ENCODE measurements at places on chromosomes 3 and 15. TPM values are rescaled to one million over a fixed set of nuclear protein-coding genes. Genes with fewer than 3 reads are reported as not detected.

Gene C15orf40
- 21.2 TPM for total RNA-seq

- no peak for DNase-seq
Observed at GRCh38 chr3:39381432-39381831, 1.7 kb upstream of the SLC25A38 start.

DNA sequence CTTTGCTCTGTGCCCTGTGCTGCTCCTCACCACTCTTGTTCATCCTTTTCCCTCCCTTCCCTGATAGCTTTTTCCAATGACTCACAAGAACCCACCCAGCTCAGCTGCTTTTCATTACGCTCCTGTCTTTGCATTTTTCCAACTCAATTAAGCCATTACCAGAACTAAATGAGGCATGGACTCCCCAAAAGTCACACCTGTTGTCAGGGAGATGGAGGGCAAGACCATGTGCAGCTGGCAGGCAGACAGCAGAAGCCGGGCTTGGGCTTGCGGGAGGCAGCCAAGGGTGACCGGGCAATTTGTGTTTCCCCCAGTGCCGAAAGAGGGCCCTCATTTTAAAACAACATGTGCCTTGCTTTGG, 64.3 kb downstream of the CASR start:
- peak; percentile 59 for DNase-seq

Gene CKMT1B
- 5.1 TPM for total RNA-seq

- peak; percentile 87 for DNase-seq
Observed at GRCh38 chr3:80232760-80233159, 465.0 kb upstream of the ROBO1 start.

DNA sequence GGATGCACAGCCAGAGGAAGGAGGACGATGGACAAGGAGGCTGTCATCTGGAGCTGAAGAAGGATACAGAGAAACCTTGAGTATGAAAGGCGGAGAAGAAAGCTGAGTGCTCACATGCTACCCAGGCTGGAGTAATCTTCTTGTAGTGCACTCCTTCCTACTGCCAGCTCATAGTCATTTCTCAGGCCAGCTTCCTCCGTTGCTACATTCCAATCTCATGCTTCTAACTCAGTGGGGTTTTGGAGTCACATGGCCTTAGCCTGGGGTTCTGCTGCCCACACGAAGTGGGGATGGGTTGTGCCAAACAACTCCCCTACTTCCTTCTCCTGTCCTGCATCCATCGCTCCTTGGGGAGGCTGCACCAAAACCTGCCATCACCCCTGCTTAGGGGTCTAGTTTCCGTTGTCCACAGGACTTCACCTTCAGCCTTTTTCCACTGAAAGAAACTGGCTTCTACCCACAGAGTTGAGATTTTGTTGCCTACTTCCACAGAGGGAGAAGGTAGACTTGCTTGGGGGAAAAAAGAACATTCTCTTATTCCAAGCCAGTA, 239.9 kb downstream of the EPHB1 start:
- DNase-seq = peak; percentile 1

GRCh38 chr3:78785004-78785403, 982.8 kb downstream of the ROBO1 start:
- DNase-seq = no peak

Gene CPA3
- not detected for total RNA-seq

DNA sequence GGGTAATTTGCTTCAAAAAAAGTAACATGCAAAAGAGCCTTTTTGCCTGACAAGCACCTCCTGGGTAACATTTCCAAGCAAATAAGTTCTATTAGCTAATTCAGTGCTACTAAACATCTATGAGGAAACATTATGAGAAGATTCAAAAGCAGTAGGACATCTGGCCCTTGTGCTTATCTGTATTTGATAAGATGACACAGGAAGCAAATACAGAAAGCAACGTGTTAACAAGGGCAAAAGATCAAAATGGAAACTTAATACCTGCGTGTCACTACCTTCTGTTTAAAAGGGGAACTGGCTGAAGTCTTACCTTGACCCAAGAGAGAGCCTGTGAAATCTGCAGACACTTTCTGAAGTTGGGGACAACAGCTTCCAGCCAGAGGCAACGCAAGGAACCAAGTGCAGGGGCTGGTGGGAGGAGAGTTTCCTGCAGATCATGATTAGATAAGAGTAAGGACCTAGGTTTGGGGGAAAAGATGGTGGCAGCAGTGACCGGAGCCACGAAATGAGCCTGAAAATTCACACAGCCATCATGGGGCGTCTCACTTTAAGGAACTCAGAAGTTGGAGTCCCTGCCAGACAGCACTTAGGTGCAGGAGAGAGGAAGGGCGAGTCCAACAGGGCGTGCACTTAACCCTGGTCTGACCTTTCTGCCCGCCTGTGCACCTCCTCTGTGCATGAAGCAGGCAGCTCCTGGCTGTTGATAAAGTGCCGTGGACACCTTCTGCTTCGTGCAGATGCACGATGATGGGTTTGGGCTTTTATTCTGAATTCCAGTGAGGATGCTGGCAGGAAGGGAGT, 153.6 kb upstream of the BHLHE40 start:
- no peak for DNase-seq

Gene ITIH1
- total RNA-seq = not detected

Data from kidney epithelial cell (primary cell).